Nucleus accumbens (tissue), 56 donors: ENCODE measurements at places on chromosomes 7 and 10.

- DNase-seq: no peak
Observed at GRCh38 chr10:9060314-9060713, 1005.8 kb downstream of the GATA3 start.

DNA sequence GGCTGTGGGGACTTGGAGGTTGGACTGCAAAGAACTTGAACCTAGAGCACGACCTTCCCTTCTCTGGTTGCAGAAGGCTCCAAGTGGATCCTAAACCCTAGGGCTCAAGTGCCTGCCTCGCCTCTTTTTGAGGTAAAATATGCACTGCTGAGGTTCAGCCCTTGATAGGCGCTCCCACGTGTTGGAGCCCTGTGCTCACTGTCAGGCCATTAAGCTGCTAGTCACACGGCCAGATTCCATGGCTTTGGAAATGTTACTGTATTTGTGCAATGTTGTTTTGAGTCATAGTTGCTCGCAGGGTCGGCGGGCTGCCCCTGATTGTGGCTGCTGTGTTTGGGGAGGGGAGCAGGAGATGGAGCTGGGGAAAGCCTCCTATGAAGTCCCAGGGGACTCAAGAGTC is 39.8 kb upstream of the PCBD1 start:
- DNase-seq: no peak

DNA sequence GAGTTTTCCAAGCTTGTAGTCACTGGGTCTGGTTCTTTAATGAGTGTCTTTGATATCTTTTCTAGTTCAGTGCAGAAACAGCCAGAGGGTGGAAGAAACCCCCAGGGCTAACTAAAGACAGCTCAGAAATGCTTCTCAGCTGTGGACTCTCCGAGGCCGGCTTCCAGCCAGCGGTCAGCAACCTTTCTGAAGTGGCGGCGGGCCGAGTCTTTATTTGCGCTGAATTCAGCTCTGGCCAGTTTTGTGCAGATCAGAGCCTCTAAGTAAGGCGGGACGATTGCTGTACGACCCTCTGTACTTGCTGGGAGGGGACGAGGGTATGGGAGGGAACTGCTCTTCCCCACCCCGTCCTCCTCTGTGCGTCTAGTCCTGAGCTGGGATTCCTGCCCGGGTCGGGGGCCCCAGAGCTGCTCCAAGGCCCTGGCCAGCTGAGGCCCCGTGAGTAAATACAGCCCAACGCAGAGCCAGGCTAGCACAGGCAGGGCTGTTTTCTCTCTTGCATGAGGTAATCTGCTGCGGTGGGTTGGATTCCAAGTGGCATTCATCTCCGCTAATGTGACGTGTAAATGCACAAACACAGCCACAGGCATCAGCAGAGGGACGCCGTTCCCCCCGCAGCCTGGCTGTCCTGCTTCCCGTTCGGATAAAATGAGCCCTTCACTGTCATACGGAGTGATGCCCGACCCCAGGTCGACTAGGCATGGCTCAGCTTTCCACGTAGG is 159.8 kb downstream of the PIP4K2A start:
- peak; percentile 74 for DNase-seq

- peak; percentile 88 for DNase-seq
Observed at GRCh38 chr7:124765401-124766352, at the start of gene GPR37. Gene GPR37 (minus strand): TSS chr7:124765792. CDS start chr7:124764976, 816 bp downstream.

DNA sequence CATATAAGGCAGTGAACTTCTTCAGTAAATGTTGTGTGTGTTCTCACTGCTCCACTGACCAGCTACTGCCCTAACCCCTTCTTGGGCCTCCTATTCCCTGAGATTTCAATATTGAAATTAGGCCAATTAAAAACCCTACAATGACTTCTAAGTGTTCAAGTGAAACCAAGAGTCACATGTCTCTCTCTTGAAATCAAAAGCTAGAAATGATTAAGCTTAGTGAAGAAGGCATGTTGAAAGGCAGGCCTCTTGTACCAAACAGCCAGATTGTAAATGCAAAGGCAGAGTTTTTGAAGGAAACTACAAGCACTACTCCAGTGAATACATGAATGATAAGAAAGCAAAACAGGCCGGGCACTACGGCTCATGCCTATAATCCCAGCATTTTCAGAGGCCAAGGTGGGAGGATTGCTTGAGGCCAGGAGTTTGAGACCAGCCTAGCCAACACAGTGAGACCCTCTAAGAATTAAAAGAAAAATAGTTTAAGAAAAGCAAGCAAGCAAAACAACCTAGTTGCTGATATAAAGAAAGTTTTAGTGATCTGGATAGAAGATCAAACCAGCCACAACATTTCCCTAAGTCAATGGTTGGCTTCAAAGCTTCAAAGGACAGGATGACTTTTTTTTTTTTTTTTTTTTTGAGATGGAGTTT is 22.3 kb downstream of the BRAF start:
- no peak for DNase-seq

DNA sequence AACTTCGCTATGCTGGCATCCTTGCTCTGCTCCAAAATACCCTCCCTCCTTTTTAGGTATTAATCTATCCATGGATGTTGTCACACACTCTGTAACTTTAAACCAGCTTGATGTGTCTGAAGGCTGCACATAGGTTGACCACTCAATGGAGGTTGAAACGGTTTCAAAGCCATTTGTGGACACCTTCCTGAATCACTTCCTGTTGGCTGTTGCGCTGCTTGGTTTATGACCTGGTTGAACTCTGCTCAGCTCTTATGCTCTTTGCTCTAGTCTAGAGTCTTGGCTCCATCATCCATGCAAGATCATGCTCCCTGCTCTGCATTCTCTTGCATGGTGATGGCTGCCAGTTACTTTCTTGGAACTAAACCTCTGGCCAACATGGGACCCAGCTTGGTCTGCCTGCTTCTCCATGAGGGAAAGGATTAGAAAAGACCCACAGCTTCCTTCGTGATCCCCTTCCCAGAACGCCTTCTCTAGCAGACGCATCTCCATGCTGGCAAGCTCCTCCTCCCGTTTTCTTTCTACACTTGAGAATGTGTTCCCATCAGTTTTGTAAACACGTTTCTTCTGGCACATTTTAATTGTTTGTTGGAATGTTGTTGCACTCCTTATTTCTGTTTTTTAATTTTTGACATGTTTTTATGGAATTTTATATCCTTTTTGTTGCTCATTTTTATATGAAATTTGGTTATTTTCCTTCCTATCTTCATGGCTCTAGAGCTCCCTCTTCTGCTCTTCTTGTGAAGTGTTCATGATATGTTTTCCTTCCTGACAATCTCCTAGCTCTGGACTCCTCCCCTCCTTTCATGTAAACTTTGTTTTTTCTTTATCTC is 149.8 kb downstream of the XPNPEP1 start:
- DNase-seq: no peak

DNA sequence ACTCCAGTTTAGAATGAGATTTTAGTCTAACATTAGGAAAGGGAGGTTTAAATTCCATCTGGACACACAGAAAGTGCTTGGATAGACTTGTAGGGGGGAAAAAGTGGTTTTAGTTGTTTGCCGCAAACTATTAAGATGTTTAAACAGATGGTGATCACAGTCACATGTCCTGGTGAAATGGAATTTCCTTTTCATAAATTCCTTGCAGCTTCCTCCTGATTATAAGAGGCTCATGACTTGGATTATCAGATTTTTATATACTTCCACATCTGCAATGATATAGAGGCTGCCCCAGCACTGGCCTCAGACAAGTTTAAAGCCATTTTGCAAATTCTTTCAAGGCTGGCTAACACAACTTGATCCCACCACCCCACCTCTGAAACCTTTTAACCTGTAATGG is 106.4 kb upstream of the ARMC3 start:
- no peak for DNase-seq

GRCh38 chr7:37977243-37977642 is 56.8 kb downstream of the EPDR1 start:
- no peak for DNase-seq

GRCh38 chr10:71573562-71574518 is 145.7 kb downstream of the C10orf105 start:
- DNase-seq: no peak

DNA sequence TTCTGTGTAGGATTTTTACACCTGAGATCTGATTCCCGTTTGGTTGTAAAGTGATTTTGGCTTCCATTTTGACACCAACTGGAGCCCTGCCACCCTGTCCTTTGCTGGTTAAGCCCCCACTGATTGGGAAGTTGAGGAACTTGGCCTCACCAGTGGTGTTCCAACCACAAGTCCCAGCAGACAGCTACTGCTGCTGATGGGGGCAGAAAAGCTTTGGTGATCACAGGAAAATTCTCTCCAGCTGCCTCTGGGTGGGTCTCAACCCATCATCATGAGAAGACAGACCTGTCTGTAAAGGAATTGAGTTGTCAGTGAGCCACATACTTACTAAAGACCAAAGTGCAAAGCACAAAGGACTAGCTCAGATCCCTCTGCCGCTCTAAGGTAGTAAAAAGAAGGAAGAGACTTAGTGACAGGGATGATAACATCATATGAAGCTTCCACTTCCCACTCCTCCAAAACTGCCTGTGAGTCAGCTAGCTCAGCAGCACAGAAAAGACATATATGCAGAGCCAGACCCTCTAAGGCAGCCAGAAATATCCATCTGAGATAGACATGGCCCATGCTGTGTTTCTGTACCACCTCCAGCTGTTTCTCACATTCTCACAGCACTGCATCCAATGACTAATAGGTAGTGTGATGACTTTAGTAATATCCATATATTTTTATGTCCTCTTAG is 22.4 kb upstream of the LRRC17 start:
- DNase-seq: no peak

DNA sequence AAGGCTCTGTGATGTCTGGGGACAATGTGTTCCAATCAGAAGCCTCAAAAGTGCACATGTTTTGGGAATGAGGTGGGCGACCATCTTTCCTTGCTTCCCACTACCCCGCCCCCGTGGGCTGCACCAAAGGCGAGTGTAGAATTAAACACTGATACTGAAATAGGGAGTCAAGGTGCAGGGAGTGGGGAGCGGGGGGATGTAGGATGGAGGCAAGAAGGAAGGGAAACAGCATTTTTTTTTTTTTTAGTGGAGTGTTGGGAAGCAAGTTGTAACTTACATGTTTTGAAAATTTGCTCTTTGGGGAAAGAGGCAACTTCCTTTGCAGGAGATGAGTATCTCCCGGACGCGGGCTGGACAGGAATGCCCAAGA is 484 bp upstream of the DLX5 start:
- DNase-seq: no peak

- DNase-seq: no peak
Observed at GRCh38 chr7:47415318-47416212, 166.3 kb downstream of the TNS3 start.

DNA sequence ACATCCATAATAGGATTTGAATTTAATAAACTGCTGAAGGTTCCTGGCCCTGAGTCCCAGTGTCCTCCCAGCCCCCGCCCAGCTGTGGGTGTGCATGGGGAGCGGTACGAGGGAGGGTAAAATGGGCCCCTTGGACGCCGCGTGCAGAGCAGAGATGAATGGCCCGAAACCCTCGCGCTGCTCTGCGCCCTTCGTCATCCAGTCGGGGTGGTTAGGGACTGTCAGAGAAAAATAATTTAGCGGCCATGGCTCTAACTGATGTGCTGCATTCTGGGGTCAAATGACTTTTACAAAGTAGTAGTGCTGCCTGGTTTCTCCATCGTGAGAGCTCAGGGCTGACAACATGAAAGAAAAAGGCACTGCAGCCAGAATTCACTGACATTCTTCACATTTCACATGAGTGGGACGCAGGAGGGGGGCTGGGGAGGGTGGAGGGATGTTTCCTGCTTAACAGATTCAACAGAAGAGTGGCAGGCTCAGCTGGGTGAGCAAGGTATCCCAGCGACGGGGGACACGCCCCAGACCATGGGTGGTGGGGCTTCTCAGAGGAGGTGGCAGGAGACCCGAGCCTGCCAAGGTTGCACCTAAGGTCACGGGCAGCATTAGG is 304.5 kb downstream of the WDR37 start:
- no peak for DNase-seq

DNA sequence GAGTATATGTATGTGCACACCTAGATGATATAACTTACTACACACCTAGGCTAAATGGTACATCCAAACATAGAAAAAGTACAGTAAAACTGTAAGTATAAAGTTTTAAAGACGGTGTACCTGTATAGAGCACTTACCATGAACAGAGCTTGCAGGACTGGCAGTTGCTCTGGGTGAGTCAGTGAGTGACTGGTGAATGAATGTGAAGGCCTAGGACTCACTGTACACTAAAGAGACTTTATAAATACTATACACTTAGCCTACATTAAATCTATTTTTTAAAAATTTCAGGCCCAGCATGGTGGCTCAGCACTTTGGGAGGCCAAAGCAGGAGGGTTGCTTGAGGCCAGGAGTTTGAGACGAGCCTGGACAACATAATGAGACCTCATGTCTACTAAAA is 195.3 kb downstream of the FZD1 start:
- DNase-seq: no peak

GRCh38 chr7:101237206-101238067 is at the start of gene CLDN15:
Gene CLDN15 (minus strand): TSS chr7:101237802. CDS start chr7:101237581, 221 bp downstream.
- no peak for DNase-seq

- DNase-seq: no peak
Observed at GRCh38 chr7:154937837-154938236, 65.1 kb downstream of the PAXIP1 start.

DNA sequence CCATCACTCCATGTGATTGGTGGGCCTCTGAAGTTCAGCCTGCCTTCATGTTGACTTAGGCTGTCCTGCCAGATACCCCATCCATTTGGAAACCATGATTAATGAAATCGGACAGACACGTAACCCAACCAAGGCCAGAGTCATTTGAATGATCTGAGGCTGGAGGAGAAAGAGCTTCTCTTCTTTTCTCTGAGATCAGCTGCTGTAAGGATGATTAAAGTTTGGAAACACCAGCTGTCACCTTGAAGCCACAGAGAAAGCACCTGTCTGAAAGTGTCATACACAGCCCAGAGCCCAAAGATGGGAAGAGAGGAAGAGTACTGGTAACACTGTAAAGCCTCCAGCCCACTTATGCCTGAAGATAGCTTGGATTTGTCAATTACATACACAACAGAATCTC is 22.9 kb downstream of the NEBL start:
- DNase-seq: no peak

GRCh38 chr10:1661859-1662437 is 75.4 kb downstream of the ADARB2 start:
- no peak for DNase-seq

DNA sequence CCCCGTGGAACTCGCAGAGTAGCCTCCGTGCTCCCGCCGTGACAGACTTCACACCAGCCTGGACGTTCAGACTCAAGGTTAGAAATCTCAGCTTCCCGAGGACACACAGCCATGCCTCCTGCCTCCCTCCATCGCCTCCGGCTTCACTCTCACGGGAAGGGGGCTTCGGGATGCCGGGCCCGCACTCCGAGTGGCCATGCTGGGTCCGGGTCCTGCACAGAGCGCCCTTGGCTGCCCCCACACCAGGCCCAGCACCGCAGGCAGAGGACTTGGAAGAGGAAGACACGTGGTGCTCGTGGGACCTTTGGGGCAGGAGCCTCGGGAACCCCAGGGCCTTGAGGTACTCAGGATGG is 89.8 kb downstream of the PDGFA start:
- DNase-seq: no peak

GRCh38 chr10:124231168-124232155 is 138.1 kb upstream of the CHST15 start:
- no peak for DNase-seq
